ENCODE measurements at places on chromosomes 1 and 21. TPM values are rescaled to one million over a fixed set of nuclear protein-coding genes. Genes with fewer than 3 reads are reported as not detected.

- DNase-seq, result no peak
These were observed 32.3 kb downstream of the ERRFI1 start for GRCh38 chr1:7993593-7994479.

The LIPI gene
- total RNA-seq, result not detected

- DNase-seq, result peak; percentile 36
These were observed 3.2 kb upstream of the TTLL10 start for GRCh38 chr1:1170215-1171091.

The ARHGAP30 gene
- total RNA-seq, result 3.3 TPM

Data from Right ventricle myocardium superior (tissue), 1 donor.